Stimulated activated CD4-positive, alpha-beta T cell treated with anti-CD3 and anti-CD28 coated beads, Interleukin-15, amount 100 ng/mL, for 1 hour (primary cell): ENCODE measurements at places on chromosomes 4 and X.

- no peak for DNase-seq
Observed at GRCh38 chr4:87566276-87566675, 37.1 kb upstream of the SPARCL1 start.

- no peak for DNase-seq
Observed at GRCh38 chrX:148632444-148632843, 132.0 kb downstream of the AFF2 start.

DNA sequence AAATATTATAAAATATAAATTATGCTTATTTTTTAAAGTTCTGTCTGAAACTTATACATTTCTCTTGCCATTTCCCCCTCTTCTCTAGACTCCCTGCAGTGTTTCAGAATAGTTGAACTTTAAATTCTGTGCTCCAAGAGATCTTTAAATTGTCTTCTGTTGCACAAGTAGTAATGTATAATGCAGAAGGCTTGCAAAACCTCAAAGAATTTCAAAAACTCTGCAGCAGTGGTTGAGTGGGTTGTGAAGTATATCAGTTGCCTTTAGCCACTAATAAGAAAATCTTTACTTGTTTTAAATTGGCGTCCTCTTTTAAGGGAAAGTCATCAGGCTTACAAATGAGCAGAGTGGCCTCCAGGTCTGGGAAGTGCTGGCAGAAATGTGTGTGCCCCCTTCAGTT, 1153.3 kb upstream of the PABPC4L start:
- DNase-seq = no peak

DNA sequence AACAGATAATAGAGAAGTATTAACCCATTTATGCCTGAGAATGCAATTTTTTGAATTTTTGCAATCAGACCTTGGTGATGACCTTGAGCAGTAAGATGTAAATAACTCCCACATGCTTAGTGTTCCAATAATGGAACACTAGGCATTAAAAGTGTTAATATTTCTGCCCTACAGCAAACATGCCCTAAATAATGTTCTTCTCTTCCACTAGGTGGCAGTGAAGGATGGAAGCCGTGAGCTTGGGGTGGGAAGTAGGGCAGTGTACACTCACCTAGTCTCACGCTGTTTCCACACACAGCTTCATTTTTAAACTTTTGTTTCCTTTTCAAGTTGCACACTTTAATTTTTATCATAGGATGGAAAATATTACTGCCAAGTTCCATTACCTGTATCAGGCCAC, 613.1 kb upstream of the HS3ST1 start:
- no peak for DNase-seq

DNA sequence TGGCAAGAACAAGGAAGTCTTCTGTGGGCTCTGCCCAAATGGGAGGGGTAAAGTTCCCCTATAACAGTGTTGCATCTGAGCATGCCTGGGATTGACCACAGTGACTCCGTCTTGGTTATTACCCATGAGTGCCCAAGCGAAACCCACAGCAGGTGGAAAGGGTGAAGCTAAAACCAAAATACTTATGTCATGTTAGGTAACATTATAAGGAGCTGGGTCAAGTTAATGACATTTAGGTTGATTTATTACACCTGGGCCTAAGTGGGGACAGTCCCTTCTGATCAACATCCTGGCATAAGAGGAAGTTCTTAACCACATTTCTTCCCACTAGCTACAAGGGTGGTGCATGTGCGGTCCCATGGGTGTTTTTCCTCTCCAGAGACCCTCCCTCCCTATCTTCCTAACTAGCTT, 1.3 kb upstream of the ZNF732 start:
- no peak for DNase-seq

GRCh38 chr4:124745985-124746801, 33.7 kb upstream of the ANKRD50 start:
- no peak for DNase-seq

DNA sequence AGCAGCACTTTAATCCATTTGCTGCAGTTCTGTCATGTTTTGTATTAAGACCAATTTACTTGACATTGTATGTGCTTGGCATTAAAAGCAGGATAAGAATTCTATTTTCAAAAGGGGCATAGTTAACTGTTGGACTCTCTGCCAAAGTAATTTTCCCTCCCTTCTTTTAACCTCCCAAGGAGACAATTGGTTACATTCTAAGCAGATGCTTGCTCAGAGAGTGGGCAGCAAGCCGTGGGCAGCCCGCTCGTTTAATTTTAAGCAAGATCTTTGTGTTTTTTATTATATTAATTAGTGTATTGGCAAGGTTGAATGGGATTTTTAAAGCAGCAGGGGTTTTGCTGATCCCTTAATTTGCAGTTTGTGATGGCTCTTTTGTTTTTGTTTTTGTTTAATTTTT, 37.1 kb upstream of the KLHL8 start:
- DNase-seq = no peak

- no peak for DNase-seq
Observed at GRCh38 chr4:2649604-2650114, 106.5 kb downstream of the TNIP2 start.

DNA sequence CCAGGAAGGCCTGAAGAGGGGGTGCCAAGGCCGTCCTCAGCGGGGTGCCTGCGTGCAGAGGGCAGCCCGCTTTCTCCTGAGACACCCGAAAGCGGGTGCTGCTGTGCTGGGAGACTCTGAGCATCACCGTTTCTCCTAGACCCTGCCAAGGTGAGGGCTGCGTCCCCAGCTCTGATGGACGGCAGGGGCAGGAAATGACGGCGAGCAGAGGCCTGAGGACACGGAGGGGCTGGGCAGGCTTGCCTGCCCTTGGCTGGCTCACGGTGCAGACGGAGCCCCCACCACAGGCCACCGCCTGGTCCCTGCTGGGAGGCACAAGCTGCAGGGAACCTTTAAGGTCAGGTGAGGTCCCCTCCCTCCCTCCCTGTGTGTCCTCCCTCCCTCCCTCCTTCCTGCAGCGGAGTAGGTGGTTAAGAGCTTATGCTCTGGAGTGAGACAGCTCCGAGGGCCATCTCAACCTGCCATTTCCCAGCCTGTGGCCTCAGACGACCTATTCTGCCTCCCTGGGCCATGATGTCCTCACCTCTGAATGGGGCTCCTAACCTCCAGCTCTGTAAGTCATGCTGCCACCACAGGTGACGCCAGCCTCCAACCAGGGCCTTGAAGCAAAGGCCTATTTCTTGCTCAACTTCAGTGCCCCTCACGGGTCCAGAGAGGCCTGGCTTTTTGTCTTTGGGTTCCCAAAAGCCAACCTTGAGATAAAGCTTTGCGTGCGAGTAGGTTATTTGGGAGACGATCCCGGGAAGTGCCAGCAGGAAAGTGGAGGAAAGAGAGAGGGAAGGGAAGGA, 54.2 kb upstream of the GRPEL1 start:
- no peak for DNase-seq

- no peak for DNase-seq
Observed at GRCh38 chr4:83124111-83124780, 9.7 kb upstream of the PLAC8 start.

DNA sequence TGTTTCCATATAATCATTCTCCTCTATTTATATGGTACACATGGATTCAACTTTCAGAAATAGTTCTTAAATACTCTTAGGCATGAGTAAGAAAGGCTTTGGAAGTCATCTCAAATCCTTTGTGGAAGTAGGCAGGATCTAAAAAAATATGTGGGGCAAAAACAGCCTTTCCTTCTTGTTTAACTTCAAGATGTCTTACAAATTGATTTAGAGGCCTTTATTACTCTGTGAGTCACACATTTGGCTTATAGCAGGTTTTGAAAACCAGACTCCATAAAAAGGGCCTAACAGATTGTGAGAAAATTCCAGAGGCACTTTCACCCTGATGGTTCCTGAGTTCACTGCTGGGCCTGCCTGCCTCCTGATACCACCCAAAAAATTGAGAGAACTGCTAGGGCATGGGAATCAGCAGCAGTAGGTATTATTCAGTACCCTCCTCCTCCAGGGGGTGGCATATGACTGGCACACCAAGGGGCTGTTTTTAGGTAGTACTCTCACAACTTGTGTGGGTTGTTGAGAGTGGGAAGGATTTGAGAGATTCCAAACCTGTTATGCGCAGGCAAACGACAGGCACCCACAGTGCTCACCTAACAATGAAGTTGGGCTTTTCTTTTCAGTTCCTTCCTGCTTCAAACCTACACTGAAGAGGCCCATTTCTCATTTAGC, 162.7 kb upstream of the MBNL3 start:
- no peak for DNase-seq

DNA sequence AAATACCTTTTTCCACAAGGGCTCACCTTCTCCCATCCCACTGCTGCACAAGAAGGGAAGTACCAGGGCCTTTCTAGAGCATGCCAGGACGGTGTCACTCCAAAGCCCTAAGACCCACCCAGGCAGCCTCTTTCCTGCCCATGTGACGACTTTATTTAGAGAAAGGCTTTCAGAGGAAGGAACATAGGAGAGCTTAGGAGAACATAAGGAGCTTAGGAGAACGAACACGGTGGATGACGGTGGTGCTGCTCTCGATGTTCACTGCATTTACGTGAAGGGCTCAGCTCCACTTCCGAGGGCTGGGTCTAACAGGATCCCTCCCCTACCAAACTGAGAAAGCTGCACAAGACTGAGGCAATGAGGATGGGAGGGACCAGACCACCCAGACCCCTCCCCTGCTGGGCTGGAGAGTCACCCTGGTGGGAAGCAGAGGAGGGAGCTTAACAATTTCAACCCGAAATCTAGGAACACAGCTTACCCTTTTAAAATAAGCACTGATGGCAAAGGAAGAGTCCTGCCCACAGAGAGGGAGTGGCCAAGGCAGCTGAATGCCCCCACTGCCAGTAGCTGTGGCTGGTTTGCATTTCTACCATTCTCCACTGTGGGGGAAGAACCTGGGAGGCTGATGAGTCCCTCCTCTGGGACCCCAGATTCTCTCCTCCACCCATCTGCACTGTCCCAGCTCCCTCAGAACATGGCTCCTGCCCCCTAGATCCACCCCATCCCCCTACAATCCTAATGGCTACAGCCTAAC, 29.8 kb downstream of the ZFYVE28 start:
- no peak for DNase-seq

DNA sequence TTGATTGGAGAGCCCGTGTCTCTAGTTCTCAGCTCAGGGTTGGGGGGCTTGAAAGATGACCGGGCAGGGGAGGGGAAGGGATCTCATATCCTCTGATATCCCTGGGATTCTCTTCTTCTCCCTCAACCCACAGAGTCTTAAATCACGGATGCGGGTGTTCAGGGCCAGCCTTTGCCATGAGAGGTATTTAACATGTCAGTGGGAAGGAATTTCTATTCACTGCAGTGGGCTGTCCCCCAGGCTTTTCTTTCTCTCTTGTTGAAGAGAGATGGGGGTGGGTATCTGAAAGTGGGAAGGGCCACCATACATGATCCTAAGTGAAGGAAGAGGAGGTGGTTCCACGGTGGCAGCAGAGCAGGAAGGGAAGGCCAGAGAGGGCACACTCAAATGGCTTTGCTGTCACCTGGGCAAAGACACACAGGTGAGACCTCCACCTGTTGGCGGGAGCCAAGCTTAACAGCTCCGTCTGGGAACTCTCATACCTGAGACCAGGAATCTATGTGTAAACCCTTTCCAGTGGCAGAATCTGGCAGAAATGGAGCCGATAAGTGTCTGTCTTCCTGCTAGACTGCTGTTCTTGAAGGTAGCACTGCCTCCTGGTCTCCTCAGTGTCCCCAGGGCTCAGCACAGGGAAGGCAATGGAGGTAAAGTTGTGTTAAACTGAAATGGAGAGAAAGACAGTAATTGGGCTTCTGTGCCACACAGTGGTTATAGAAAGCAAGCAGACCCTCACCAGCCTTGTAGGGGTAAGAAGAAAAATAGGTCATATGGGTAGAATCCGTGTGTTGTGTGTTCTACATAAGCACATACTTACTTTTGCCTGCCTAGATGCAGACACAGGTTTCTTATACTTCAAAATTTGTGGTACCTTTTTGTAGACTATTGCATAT, 49.4 kb downstream of the RHOH start:
- no peak for DNase-seq

DNA sequence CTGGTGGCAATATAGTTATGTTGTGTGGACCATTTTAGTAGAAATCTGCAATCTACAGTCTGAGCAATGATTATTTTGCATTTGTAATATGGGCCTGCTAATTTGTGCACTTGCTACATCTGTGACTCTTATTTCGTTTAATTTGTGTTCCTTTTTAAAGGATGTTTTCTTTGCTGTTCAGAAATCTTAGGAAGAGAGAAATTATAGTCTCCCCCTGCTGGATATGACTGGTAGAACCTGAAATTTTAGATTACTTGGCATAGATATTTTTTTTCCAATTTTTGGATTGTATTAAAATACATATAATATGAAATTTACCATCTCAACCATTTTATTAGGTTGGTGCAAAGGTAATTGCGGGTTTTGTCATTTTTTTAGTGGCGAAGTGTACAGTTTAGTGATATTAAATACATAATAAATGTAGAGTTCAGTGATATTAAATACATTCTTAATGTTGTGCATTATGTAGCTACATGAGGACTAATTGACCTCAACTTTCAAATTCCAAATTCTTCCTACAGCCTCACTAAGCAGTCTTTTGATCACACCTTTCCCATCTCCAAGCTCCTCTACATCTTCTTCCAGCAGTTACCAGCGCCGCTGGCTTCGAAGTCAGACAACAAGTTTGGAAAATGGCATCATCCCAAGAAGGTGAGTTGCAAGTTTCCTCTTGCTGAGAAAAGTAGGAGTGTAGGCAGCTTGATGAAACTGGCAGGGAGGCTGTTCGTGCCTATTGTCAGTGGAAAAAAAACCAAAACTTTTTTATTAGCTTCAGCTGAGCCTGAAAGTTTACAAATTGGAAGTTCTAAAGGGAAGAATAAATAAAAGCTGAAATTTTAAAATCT, 82.2 kb downstream of the FNIP2 start:
- DNase-seq = no peak

DNA sequence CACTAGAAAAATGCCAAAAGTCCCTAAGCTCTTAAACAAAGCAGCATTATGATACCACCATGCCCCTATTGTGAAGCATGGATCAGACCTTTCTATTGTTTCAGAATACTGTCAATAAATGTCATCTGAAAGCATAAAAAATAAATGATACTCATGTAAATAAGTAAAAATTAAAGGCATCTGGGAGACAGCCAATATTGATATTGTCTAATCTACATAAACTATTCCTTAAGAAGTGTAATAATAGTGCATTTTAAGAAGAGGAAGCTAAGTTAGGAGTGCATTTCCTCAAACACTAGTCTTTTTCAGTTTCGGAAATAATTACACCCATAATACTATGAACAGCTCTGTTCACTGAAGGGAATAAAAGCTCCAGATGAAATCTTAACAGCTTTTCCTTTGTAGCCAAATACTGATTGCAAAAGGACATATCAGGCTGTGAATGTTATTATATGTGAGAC, 181.6 kb downstream of the SPOCK3 start:
- no peak for DNase-seq

DNA sequence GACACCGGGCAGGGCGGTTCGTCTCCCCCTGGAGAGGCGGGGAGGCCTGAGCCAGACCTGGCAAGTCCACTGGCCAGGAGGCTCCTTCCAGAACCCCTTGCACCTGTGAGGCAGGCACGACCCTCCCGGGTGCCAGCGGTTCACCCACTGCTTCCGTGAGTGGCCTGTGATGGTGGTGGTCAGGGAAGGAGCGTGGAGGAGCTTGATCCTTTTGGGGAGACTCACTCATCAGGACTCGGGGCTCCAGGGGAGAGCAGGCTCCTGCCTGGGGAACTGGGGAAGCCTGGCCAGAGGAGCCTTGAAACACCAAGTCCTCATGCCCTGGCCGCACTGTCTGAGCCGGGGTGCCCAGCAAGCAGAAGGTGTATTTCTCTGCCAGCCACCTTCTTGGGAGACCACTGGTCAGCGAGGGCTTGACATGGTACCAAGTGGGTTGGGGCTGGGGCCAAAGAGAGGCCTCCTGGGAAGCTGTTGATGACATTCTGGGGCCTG, 860 bp downstream of the FAM50A start:
- DNase-seq = no peak
